Activated CD4-positive, alpha-beta T cell treated with anti-CD3 and anti-CD28 coated beads, Interleukin-2, amount 10 ng/mL, durations not matched to agents 7 days and 5 days (primary cell): ENCODE measurements at places on chromosomes 12 and 14.

DNA sequence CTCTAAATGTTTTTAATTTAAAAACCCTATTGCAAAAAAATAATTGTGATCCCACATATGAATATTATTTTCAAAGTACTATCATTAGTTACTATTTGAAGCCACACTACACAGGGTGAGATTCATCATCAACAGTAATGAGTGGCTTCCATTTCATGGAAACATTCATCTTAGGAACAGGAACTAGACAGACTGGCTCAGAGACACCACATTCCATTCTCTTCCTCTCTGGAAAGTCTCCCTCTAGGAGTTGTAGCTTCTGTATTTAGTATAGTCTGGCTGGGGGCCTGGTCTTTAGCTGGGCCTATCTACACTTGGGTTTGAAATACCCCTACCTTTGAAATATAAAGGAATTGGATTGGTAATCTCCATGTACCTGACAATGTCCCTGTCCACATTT is 6.2 kb upstream of the VDR start:
- no peak for DNase-seq

- no peak for DNase-seq
Measured at GRCh38 chr12:78519422-78519821, 345.2 kb upstream of the SYT1 start.

- no peak for DNase-seq
Measured at GRCh38 chr14:88225721-88226120, 97.3 kb downstream of the KCNK10 start.

GRCh38 chr12:11545484-11546330 is 103.8 kb upstream of the ETV6 start:
- peak; percentile 81 for DNase-seq

DNA sequence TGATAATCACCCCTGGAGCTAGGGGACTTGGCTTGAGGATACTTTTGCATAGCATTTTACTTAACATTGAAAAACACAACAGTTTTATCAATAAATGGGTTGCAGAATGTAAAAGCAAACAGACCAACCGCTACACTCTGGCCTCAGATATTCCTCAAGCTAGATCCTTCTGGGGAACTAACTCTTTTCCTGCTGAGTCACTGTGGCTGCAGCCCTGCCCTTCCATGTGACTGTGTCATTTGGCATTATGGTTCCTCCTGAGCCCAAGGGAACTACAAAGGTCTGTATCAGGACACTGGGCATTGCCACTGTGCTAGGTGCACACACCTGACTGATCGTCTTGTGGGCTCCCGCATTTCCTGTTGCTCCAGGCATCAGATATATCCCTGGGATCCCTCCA is 56.6 kb downstream of the TTC9 start:
- DNase-seq = no peak

- DNase-seq = no peak
Measured at GRCh38 chr12:92988622-92989130, 59.6 kb upstream of the EEA1 start.

DNA sequence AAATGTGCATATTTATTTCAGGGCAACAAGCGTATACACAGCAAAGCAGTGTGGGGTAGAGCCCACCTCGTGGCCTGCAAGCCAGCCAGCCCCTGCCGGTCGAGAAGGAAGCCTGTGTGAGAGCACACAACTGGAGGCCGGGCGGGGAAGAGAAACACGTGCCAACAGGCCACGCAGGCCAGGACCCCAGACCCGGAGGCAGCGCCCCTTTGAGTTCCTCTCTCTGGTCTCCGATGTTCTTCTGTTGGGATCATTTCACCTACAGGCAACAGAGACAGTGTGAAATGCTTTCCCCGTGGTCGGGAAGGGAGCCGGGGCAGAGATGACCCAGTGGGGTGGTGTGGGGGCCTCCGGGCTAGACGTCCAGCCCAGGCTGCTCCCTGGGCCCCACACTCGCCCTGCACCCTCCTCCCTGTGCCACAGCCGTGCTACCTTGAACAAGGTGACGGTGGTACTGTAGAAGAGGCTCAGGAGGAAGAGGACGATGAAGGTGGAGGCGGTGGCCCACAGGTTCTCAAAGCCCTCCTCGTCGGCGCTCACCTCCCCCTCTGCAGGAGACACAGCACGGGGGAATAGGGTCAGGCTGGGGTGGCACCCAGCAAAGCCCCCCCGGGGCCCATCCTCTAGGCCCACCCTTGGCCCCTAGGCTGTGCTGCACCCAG is 325.5 kb downstream of the TMEM121 start:
- no peak for DNase-seq

DNA sequence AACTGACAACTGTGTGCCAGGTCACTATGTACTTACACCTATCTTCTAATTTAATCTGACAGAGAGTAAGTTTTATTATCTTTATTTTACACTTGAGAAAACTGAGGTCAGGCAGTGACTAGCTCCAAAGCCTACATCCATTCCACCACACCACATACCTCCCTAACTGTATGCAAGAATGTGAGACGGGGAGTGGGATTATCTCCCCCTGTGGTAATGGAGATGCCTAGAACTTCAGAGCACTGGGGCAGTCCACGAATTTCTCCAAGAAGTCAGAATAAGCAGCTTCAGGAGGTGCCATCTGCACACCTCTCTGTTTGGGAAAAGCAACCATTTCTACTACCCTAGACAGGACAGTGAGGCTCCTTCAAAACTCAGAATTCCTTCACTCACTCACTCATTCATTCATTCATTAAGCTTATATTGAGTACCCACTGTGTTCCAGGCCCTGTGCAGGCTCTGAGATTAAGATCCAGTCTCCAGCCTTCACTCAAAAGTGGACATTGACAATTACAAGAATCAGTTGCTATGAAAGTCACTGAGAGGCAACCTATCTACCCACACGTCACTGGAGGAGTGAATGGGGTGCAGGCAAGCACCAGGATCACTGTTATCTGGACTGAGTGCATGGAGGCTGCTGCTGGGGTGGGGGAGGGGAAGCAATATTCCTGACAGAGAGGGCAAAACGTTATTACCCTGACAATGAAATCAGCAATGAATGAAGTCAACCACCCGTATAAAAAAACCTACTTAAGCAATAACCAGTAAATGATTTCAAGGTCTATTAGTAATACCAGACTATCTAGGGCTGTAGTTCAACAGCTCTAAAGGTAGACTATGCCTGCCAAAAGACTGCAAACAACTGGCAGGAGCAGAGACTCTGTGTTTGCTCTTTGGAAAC is 18.0 kb downstream of the SLC7A7 start:
- no peak for DNase-seq

GRCh38 chr14:44403193-44403592 is 103.9 kb downstream of the FSCB start:
- no peak for DNase-seq

DNA sequence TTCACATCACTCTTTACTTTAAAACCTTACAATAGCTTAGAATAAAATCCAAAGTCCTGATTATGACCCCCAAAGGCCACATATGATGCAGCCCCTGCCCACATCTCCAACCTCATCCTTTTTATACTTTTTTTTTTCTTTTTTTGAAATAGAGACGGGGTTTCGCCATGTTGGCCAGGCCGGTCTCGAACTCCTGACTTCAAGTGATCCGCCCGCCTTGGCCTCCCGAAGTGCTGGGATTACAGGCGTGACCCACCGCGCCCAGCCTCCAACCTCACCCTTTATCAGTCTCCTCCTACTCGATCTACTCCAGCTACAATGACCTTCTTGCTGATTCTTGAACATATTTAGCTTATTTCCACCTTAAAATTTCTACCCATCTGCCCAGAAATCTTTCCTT is 1.2 kb upstream of the MAPKAPK5 start:
- no peak for DNase-seq

GRCh38 chr12:67804168-67804567 is 155.6 kb downstream of the DYRK2 start:
- DNase-seq = peak; percentile 69

GRCh38 chr12:52033446-52034140 is 17.6 kb upstream of the NR4A1 start:
- no peak for DNase-seq

GRCh38 chr12:6533923-6534694 is at the start of gene GAPDH:
TSS of gene GAPDH (plus strand) at chr12:6534517. CDS start at chr12:6534833, 316 bp downstream.
- peak; percentile 91 for DNase-seq

DNA sequence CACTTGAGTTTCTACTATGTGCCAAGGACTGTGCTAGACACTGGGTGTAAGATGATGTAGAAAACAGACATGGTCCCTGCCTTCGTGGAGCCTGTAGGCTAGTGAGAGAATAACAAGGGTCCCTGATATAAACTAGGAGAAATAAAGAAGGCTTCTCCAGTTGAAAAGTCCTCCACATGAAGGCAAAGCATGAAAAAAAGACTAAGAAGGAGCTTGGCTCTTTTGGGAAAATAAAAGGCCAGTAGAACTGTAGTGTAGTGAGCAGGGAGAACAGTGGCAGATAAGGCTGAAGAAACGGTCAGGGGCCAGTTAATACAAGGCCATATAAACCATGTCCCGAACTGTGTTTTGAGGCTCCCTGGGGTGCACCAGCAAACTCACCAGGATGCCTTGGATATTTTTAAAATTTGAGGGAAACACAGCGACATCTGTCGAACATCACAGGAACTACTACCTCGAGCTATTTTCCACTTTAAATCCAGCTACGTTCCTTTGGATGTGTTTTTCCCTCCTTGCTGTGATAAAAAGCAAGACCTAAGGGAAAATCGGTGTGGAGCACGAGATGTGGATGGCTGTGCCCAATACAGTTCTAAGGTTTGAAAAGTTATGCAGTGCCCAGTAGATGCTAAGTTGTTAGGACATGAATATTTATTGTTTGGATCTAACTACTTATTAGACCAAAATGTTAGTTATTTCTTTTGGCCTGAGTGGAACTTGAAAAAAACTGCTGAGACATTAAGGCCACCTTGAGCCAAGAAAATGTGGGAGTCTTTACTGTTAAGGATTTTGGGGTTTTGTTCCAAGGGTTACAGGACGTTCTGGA is 8.5 kb upstream of the CFL2 start:
- DNase-seq = peak; percentile 35

GRCh38 chr12:104115587-104115975 is 22.4 kb downstream of the NFYB start:
- no peak for DNase-seq

GRCh38 chr14:100261621-100262020 is 22.7 kb downstream of the YY1 start:
- peak; percentile 35 for DNase-seq

GRCh38 chr12:75444429-75445136 is 36.0 kb upstream of the GLIPR1 start:
- no peak for DNase-seq

DNA sequence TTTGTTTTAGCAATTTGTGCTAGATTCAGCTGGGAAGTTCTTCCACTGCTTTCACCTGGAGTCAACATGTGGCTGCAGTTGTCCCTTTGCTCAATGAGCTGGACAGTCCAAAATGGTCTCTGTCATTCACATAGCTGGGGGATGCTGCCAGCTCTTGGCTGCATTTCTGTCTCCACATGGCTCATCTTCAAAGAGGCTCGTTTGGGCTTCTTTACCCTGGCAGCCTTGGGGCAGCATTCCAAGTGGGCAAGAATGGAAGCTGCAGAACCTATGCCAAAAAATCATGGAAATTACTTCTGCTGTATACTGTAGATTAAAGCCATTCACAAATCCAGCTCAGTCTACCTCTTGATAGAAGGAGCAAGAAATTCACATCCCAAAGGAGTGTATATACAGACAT is 199.1 kb downstream of the SLC5A8 start:
- DNase-seq = no peak

GRCh38 chr14:36684946-36685345 is 23.3 kb downstream of the PAX9 start:
- no peak for DNase-seq

- no peak for DNase-seq
Measured at GRCh38 chr14:34536951-34537676, 2.4 kb downstream of the EAPP start.

DNA sequence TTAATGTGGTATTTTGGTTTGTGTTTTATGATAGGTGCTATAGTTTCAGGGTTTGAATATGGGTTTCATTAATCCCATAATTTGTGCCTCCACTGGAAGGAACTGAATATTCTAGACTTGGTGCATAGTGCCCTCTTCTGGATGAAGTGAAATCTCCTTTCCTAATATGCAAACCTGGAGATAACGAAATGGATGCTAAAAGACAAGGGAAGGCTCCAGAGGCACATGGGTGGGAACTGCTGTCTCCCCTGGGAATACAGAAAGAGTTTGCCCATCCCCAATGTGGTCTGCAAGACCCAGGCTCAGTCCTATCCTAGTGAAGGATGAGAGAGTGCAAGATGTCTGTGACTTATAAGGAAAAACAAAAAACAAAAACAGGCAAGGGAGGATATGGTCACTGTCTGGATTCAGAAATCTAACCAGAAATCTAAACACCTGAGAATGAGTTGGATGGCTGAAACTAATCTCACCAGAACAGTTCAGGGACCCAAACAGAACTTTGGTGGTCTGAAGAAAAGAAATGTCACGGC is 142.3 kb upstream of the TMPO start:
- DNase-seq = peak; percentile 27
